ENCODE measurements at places on chromosomes 12 and 14.

DNA sequence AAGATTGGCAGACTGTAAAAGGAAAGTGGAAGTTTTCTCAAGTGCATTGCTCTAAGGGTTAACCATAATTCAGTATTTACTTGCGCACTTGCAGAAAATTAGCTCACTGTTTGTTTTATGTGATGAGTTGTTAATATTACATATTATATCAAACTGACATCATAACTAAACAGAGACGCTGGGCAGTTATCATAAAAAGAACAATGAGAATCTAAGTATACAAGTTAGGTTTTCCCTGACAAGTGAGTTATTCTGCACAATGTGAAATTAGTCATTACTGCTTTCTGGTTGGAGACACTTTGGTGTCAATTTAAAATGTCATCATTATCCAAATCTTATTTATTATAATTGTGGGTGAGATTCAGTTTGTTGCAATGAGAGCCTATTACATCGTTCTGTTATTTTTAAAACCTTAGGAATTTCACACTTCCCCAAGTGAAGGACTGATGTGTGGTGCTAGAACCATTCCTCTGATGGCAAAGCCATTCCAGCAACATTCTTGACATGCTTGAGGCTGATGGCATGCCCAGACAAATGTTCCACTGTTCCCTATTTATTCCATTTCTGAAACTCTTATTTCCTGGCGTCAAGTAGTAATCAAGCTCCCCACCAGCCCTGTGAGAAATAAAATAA, 90.1 kb upstream of the FLRT2 start:
- no peak for DNase-seq

- no peak for DNase-seq
Measured at GRCh38 chr12:102430661-102431060, 49.7 kb downstream of the IGF1 start.

DNA sequence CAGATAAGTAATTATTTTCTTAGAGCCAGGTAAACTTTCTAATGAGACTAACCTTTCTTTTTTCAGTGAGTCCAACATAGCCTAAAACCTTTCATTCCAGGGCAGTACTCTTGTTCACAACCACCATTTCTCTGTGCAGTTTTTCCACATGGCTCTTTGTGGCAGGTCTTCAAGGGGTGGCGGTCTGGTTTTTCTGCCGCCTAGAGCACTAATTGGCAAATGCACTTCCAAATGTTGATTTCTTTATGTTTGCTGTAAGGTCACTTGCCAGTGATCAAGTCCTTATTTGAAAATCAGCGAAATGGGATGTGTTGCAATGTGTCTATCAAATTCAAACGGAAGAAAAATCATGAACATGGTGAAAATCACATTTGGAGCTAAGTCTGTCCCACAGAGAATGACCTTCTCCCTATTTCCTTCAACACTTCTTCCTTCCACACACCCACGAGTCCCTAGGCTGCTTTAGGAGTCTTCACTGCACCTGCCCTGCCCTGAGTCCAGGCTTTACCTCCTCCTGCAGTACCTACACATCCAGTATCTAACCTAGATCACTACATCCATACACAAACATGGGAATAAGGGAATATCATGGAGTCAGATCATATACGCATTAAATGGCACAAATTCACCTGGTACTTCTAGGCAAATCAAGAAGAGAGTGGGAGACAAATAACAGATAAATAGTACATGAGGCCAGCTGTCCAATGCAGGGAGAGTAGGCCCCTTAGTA, 1.9 kb downstream of the SRGAP1 start:
- DNase-seq = no peak

- DNase-seq = no peak
Measured at GRCh38 chr12:120264904-120265472, 542 bp downstream of the PXN start.

DNA sequence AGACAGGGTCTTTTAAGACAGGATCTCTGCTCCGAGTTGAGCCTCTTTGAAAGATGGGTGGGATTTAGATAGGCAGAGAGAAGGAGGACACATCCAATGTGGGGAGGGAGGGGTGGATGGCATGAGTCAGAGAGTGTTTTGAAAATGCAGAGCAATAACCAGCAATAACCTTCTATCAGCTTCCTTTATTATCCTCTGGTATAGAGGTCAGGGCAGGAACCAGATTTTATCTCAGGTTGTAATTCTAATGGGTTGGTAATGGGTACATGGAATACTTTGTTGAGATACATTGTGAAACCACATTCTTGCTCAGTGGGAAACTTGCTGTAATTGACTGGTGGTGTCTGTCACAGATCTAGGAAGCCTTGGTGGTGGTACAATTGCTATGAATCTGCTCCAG, 37.6 kb upstream of the CCDC63 start:
- DNase-seq = no peak

DNA sequence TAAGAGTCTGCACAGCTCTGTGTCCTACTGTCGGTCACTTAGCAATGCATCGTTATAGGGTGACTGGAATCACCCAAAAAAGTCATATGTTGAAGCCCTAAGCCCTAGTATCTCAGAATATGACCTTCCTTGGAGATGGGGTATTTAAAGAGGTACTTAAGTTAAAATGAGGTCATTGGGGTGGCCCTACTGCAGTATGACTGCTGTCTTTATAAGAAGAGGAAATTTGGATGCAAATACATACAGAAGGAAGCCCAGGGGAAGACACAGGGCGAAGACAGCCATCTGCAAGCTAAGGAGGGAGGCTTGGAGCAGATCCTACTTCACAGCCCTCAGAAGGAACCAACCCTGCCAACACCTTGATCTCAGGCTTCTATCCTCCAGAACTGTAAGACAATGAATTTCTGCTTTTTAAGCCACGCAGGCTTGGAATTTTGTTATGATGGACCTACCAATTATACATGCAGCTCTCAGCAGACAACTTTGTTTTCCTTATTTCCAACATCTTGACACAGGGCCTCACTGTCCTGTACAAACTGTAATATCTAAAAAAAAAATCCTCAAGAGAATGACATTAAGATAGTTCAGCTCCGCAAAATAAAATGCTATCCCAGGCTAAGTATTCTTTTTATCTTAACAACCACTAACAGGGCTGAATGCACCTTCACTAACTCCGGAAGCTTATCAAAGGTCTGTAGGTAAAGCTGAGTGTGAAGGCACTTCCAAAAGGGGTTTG, 40.4 kb downstream of the ZFP36L1 start:
- no peak for DNase-seq

DNA sequence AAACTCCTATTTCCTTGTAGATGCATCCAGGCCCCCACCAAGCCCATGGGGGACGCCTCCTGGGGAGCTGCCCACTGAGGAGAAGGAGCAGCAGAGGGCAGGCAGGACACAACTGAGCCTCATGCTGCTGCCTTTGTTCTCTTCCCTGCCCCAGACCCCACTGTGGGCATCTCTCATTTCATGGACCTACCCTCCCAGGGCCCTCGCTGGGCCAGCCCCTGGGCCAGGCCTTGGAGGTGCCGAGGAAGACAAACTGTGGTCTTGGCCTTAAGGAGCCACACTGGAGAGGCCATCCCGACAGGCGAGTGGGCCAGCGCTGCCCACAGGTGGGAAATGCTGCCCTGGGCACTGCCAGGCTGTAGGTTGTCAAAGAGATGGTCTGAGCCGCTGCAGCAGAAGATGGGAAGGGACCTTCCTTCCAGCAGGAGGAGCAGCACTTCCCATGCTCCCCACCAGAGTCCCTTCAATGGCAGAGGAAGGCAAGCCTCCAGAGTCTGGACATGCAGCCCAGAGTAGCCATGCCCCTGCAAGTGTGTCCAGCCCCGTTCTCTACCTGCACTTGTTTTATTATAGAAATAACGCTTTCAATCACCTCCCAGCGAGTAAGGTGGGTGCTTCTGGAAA, 147.4 kb downstream of the BCL11B start:
- no peak for DNase-seq

DNA sequence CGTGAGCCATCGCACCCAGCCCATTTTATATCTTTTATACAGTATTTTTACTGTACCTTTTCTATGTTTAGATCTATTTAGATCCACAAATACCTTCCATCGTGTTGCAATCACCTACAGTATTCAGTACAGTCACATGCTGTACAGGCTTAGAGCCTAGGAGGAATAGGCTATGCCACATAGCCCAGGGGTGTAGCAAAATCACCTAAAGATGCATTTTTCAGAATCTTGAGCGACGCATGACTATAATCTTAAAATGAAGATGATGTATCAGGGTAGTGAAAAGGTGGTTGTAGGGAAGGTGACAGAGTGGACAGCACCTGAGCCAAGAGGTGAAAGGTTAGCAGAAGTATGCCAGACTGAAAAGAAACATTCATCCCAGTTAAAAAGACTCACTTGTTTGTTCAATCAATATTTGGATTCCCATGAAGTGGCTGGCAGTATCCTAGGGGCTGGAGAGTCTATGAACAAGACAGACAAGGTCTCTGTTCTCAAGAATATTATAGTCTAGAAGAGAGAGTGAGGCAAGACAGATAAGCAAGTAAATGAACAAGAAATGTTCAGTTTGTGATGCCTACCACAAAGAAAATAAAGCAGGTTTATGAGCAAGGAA, 3.6 kb downstream of the SPRING1 start:
- no peak for DNase-seq
